ENCODE measurements at places on chromosomes 3 and 15. TPM values are rescaled to one million over a fixed set of nuclear protein-coding genes. Genes with fewer than 3 reads are reported as not detected.

TMEM158 gene
- 40.4 TPM for total RNA-seq

UBE2Q2 gene
- 33.1 TPM for total RNA-seq

ZNF619 gene
- total RNA-seq, result 2.9 TPM

CDHR4 gene
- total RNA-seq, result not detected

STX19 gene
- total RNA-seq, result not detected

PTH1R gene
- 0.34 TPM for total RNA-seq

LRTM1 gene
- not detected for total RNA-seq

TCTA gene
- total RNA-seq, result 15.5 TPM

FBXW12 gene
- total RNA-seq, result not detected
